Activated T-cell treated with anti-CD3 and anti-CD28 coated beads for 4 hours (primary cell): ENCODE measurements at places on chromosomes 6 and 20.

- no peak for DNase-seq
Observed at GRCh38 chr6:31669676-31670075, at the start of gene LY6G5B. Gene LY6G5B, plus strand, starts transcription at chr6:31669976. Its CDS starts 975 bp downstream, at chr6:31670951.

DNA sequence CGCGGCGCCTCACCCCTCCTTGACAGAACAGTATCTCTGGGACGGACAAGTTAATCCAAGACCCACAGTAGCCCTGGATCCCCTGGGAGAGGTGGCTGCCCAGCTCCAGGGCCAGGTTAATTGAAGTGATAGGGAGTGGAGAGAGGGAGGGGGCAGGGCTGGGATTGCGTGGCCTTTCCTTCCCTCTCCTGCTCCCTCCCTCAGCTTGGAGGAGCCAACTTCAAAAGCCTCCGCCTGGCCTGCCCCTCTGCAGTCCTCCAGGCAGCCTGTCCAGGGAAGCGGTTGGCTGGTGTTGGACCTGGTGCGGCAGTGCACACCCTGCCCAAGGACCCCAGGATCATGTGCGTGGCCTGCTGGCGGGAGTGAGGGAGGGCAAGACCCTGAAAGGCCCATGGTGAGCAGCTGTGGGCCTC is at the start of gene C20orf204:
Gene C20orf204, plus strand, starts transcription at position 250 of the 413 bp plus-strand sequence. Its CDS starts 142 bp downstream, at position 392.
- DNase-seq, result no peak

GRCh38 chr20:8933381-8933807 is 135.5 kb upstream of the PLCB4 start:
- DNase-seq, result no peak

DNA sequence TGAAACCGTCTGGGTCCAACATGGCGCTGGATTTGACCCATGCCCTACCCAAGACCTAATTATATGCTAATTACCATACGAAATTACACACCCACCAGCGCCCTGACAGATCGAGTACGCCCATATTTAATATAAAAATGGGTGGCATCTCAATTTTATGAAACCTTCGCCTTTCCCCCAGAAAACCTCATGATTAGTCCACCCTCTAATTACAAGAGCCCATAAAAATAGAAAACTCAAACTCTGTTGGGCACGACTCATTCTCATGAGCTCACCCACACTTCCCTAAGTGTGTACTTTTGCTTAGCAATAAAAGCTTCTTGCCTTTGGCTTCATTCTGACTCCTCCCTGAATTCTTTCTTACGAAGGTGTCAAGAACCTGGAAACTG is 136.4 kb downstream of the OR2B2 start:
- no peak for DNase-seq

DNA sequence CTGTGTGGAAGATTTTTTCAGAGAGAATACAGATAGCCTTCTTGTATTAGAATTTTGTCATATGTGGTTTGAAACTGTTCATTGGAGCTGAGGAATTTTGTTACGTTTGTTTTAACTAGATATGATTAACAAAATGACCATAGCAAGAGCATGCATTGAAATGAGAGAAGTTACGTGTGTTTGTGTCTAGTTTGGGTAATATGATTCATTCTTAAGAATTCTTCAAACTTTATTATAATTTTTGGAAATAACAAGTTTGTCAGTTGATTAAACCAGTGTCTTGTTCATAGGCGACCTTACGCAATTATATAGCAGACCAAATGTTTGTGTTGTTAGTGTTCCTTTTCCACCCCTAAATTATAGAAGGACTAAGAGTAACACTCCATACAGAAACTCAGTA is 5.5 kb downstream of the GMNN start:
- no peak for DNase-seq

GRCh38 chr20:19807191-19807945 is 49.3 kb downstream of the RIN2 start:
- DNase-seq, result no peak

- DNase-seq, result no peak
Observed at GRCh38 chr20:17471606-17472187, 59.5 kb downstream of the BFSP1 start.

DNA sequence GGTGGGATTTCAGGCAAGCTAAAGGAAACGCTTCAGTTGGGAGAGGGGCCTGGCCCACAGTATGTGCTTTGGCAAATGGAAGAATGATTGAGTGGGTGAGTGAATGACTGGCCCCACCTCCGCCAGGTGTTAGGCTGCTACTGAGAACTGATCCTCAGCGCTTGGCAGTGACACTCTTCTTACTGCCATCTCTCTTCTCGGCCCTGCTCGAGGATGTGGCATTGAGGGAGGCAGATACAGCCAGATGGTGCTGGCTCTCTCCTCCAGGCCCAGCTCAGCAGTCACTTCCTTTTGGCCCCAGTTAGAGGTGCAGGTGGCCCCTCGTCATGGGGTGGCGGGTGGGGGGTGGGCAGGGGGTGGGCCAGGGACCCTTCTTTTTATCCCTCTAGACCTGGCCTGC is 38.9 kb upstream of the KCNK5 start:
- DNase-seq, result no peak

GRCh38 chr20:61666471-61666832 is 399.2 kb downstream of the TAF4 start:
- no peak for DNase-seq

GRCh38 chr6:166957087-166957804 is 896 bp upstream of the RNASET2 start:
- no peak for DNase-seq

GRCh38 chr6:167221400-167222201 is 63.8 kb upstream of the GPR31 start:
- DNase-seq, result no peak

- no peak for DNase-seq
Observed at GRCh38 chr6:82145926-82146452, 101.6 kb downstream of the IBTK start.

GRCh38 chr6:127518710-127519468 is at the start of gene MTCL3:
Gene MTCL3, minus strand, starts transcription at chr6:127519335.
- DNase-seq, result peak; percentile 46

DNA sequence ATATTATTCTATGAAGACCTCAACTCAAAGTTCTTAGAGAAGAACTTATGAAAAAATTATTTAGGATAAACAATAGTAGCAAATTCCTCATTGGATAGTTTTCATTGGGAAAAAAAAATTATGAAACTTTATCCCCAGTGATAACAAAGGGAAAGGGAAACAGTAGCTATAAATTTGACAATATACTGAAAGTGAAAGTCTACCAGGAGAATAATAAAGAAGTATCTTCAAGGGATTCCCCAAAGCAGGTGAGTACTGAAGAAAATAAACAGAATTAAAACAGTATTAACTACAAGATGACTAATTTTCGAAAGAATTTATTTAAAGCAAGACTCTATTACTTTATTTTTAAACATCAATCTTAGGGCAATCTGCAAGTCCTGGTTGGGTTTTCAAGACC is 56.4 kb downstream of the REPS1 start:
- DNase-seq, result no peak
